ENCODE measurements at places on chromosomes 1 and 21. TPM values are rescaled to one million over a fixed set of nuclear protein-coding genes. Genes with fewer than 3 reads are reported as not detected.

Gene NBPF12
- 2.7 TPM for total RNA-seq

Gene BCL2L15
- total RNA-seq, result 0.42 TPM

Gene PADI2
- total RNA-seq, result 358 TPM

Gene TDRD10
- 0.52 TPM for total RNA-seq

Gene ARHGAP29
- 17.1 TPM for total RNA-seq

Gene WLS
- total RNA-seq, result 32.3 TPM

Gene KCNK1
- total RNA-seq, result 0.17 TPM

Gene TRPM2
- total RNA-seq, result 0.69 TPM

- no peak overlapping the region for H3K27ac ChIP-seq
- H3K4me1 ChIP-seq, result no peaks in the 10 kb centered on the region
- H3K4me3 ChIP-seq, result no peak overlapping the region
- no peaks in the 10 kb centered on the region for H3K36me3 ChIP-seq
These were observed 14.9 kb upstream of the RNF223 start for GRCh38 chr1:1088801-1089680.

- H3K36me3 ChIP-seq, result no peaks in the 10 kb centered on the region
- H3K27me3 ChIP-seq, result peaks cover 3% of the 10 kb centered on the region
- peak overlapping the region; percentile 44 for H3K4me3 ChIP-seq
- DNase-seq, result peak; percentile 54
- H3K27ac ChIP-seq, result no peak overlapping the region
These were observed 2.9 kb downstream of the MXRA8 start for GRCh38 chr1:1355416-1355815.

- no peak overlapping the region for H3K4me3 ChIP-seq
- no peak for DNase-seq
- H3K4me1 ChIP-seq, result no peaks in the 10 kb centered on the region
These were observed 7.7 kb upstream of the SDC3 start for GRCh38 chr1:30916296-30916695.

DNA sequence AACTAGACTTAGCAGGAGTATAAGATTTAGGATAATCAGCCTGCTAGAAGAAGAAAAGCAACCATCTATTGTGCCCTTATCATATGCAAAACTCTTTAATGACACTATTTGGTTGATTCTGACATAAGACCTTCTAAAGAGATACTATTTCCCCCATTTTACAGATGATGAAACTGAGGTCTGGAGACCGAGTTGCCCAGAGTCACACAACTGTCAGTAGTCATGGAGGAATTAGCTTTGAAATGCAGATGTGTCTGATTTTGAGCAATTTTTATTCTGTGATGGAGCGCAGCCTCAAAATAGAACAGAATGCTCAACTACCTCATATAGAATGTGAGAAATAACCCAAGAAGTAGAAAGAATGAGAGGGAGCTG lies 69.0 kb downstream of the CD58 start:
- H3K4me3 ChIP-seq, result no peak overlapping the region
- no peak overlapping the region for H3K27ac ChIP-seq
- H3K36me3 ChIP-seq, result no peaks in the 10 kb centered on the region
- no peak for DNase-seq
- no peaks in the 10 kb centered on the region for H3K4me1 ChIP-seq

DNA sequence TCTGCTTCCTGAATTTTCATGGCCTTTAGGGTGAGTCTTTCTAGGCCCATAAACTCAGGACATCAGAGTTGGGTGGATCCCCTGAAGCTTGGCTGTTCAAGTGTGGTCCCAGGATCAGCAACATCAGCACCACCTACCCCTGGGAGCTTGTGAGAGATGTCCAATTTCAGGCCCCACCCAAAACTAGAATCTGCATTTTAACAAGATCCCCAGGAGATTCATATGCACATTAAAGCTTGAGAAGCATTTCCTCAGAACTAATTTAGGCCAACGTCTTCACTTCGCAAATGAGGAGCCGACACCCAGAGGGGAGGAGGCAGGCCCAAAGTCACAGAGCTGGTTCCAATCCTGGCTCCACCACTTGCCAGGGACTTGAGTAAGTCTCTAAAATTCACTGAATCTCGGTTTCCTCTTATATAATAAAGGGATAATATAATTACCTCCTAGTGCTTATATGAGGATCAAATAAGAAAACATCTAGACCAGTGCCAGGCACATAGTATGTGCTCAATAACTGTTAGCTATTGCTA lies 10.3 kb upstream of the PHLDA3 start:
- peaks cover 6% of the 10 kb centered on the region for H3K36me3 ChIP-seq
- H3K4me1 ChIP-seq, result peaks cover 23% of the 10 kb centered on the region
- no peaks in the 10 kb centered on the region for H3K27me3 ChIP-seq
- no peak overlapping the region for H3K4me3 ChIP-seq
- DNase-seq, result no peak

DNA sequence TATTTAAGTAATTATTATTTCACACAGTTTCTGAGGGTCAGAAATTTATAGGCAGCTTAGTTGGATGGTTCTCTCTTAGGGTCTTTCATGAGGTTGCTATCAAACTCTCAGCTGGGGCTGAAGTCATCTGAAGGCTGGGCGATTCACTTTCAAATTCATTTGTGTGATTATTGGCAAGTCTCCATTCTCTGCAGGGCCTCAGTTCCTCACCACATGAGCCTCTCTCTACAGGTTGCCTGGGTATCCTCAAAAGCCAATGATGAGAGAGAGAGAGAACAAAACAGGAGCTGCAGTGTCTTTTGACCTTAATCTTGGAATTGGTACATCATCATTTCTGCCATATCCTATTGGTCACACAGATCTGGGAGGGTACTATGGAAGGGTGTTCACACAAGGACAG lies 29.6 kb upstream of the COG2 start:
- H3K4me1 ChIP-seq, result no peaks in the 10 kb centered on the region
- H3K36me3 ChIP-seq, result no peaks in the 10 kb centered on the region
- no peak for DNase-seq
- H3K4me3 ChIP-seq, result no peak overlapping the region
- no peak overlapping the region for H3K27ac ChIP-seq
- no peaks in the 10 kb centered on the region for H3K27me3 ChIP-seq

DNA sequence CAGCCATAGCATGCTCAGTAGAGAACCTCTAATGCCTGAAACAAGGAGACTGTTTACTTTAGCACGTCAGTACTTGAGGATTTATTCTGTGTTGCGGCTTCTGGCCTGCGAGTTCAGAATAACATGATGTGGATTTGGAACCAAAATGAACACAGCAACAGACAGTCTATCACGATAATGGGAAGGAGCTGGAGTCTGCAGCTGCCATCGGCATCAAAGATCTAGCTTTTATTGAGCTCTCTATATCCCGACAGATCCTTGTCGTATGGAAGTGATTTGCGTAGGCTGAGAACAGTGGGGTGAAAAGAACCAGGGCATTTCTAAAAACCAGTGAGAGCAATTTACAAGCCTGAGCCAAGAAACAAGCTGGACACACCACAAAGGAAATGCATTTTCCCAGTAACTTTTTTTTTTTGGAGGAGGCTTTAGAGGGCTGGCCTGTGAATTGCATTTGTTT lies 294.2 kb downstream of the KIF26B start:
- H3K27ac ChIP-seq, result no peak overlapping the region
- no peaks in the 10 kb centered on the region for H3K27me3 ChIP-seq
- H3K4me1 ChIP-seq, result no peaks in the 10 kb centered on the region
- no peaks in the 10 kb centered on the region for H3K36me3 ChIP-seq
- no peak overlapping the region for H3K4me3 ChIP-seq
- no peak for DNase-seq

DNA sequence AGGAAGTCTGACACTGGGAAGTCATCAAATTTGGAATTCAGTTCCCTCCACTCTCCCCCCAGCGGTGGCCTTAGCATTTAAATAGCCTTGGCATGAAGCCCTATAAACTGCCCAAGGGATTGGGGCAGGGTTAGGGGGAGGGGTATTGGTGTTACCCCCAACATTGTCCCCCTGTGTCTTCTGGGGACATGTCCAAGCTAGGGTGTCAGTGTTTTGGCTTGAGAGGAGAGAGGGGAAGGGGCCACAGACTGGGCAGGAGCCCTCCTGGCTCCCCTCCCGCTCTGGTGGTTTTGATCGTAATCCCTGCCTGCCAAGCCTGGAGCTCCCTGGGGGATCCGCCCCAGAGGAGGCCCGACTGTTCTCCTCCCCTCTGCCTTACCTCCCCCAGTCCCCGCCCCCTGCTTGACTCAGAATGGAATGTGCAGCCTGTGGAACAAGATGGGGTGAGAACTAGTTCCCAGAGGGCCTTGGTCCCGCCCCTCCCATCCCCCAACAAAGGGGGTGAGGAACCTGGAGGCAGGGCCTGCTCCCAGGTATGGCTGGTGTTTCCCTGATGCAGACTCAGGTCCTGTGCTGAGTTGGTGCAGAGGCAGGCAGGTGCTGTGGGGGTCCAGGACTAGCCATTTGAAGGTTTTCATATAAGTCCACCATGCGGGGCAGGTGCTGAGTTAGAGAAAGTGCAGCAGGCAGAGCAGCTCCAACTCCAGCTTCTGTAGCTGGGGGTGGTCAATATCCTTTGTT lies 7.4 kb downstream of the SOX13 start:
- peak; percentile 89 for DNase-seq
- no peaks in the 10 kb centered on the region for H3K36me3 ChIP-seq
- H3K4me1 ChIP-seq, result peaks cover 87% of the 10 kb centered on the region
- H3K4me3 ChIP-seq, result peak overlapping the region; percentile 18
- no peaks in the 10 kb centered on the region for H3K27me3 ChIP-seq

DNA sequence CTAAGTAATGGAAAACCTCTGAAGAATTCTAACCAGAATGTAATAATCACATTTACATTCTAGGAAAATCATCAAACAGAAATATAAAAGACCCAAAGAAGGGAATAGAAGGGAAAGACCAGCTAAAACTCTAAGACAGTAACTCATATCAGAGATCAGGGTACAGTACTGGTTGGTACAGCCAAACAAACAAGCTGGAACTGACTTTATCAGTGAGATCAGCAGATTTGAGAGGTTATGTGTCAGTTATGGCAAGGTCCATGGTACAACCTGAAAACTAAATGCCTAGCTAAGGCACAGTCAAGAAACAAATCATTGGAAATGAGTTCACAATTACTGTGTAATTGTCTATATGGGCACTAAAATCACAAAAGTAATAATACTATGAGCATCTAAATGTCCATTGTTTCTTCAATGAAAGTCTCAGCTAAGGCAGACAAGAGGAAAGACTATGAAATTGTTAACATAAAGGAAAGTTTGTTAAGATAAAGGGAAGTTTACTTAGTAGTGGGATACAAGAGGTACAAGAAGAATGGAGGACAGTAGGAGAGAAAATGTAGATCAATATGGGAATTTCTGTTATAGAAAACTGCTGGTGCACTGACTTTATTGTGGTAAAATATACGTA lies 75.8 kb downstream of the TRIM33 start:
- no peak overlapping the region for H3K27ac ChIP-seq
- no peaks in the 10 kb centered on the region for H3K27me3 ChIP-seq
- H3K4me1 ChIP-seq, result no peaks in the 10 kb centered on the region
- no peak for DNase-seq

GRCh38 chr1:180674603-180675530 lies 43.0 kb downstream of the XPR1 start:
- no peaks in the 10 kb centered on the region for H3K27me3 ChIP-seq
- no peak overlapping the region for H3K27ac ChIP-seq
- H3K4me1 ChIP-seq, result no peaks in the 10 kb centered on the region
- no peaks in the 10 kb centered on the region for H3K36me3 ChIP-seq

DNA sequence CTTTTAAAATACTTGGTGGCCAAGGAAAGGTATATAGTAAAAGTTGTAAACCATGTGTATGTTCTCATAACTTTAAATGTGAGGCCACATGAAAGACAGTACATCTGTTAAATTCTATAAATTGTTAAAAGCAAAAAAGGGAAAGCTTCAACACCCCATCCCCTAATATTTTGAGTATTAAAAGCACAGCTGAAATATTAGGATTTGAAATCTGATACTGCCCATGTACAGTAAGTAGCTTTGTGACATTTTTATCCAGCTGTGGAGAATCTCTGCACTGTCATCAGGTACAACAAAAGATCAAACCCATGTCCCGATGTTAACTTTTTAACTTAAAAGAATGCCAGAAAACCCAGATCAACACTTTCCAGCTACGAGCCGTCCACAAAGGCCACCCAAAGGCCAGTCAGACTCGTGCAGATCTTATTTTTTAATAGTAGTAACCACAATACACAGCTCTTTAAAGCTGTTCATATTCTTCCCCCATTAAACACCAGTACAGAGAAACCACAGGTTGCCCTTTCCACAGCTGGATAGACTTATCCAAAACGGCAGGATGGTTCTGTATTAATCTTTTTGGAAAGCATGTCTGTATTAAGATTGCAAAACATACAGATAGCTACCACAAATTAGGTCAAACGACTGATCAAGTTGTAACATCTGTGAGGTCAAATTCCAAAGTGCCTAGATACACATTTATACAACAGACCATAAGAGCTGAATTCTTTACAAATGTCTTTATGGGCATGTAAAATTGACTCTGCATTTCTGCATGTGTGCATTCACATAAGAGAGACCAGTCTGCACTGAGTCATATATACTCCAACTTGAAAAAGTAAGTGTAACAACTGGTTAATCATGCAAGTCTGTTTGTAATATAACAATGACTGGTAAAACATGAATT lies 5.2 kb downstream of the IRF2BP2 start:
- H3K36me3 ChIP-seq, result peaks cover 26% of the 10 kb centered on the region
- H3K4me1 ChIP-seq, result peaks cover 36% of the 10 kb centered on the region
- no peak for DNase-seq

GRCh38 chr1:57142169-57142568 lies 176.4 kb upstream of the C8B start:
- no peak overlapping the region for H3K27ac ChIP-seq
- no peaks in the 10 kb centered on the region for H3K36me3 ChIP-seq
- H3K27me3 ChIP-seq, result no peaks in the 10 kb centered on the region
- H3K4me1 ChIP-seq, result no peaks in the 10 kb centered on the region
- H3K4me3 ChIP-seq, result no peak overlapping the region

DNA sequence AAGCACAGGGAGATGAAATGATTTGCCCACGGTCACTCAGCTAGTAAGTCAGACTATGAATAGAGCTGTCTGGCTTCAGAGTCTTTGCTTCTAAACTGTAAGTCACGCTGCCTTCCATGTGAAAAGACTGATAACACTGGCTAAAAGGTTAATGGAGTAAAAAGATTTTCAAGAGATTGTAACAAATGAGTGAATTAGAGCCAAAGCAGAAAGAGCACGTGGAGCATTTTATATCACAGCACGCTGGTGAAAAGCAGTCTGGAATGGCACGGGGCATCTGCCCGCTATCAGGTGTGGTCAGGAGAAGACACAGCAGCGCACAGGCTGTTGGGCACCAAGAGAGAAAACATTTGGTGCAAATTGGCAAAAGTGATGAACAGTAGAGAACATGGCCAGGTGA lies 144.8 kb upstream of the GALNT2 start:
- DNase-seq, result no peak
- H3K36me3 ChIP-seq, result no peaks in the 10 kb centered on the region
- no peaks in the 10 kb centered on the region for H3K4me1 ChIP-seq

GRCh38 chr1:150808121-150808520 lies at the start of gene CTSK:
TSS of gene CTSK (minus strand) at chr1:150808260. CDS start at chr1:150806805, 1,455 bp downstream.
- H3K27me3 ChIP-seq, result no peaks in the 10 kb centered on the region
- no peaks in the 10 kb centered on the region for H3K4me1 ChIP-seq
- no peak for DNase-seq
- peaks cover 3% of the 10 kb centered on the region for H3K36me3 ChIP-seq
- peak within 1 kb of the TSS; percentile 39 for H3K4me3 ChIP-seq
- H3K27ac ChIP-seq, result no peak within 1 kb of the TSS

All from psoas muscle (tissue), 8 donors.